Mammary epithelial cell (primary cell): ENCODE measurements at places on chromosomes 12 and 14.

DNA sequence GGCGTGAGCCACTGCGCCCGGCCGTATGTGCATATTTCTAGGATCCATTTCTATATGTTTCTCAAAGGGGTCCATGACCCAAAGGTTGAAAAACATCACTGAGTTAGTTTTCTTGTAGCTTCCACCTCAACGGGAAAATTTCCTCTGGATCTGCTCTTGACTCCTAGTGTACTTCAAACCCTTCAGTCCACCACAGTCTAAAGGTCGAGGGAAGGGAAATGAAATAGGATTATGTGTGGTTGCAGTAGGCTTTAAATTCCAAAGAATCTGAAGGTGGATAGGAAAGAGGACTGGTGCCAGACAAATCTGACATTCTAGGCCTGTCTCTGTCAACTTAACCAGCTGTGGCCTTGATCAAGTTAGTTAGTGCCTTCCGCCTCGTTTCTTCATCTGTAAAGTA, 1.7 kb upstream of the SUOX start:
- no peak for DNase-seq

GRCh38 chr14:22252686-22253085, 336.3 kb downstream of the DAD1 start:
- DNase-seq, result no peak

DNA sequence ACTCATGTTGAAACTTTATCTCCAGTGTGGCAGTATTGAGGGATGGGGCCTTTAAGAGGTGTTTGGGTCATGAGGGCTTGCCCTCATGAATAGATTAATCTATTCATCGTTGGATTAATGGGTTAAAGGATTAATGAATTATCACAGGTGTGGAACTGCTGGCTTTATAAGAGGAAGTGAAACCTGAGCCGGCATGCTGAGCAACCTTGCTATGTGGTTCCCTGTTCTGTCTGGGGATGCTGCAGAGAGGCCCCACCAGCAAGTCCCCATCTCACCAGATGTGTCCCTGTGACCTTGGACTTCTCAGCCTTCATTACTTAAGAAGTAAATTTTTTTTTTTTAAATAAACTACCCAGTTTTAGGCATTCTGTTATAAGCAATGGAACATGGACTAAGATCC, 109.6 kb downstream of the DYRK2 start:
- DNase-seq, result no peak

- peak; percentile 69 for DNase-seq
These were observed 1.2 kb upstream of the NEMF start for GRCh38 chr14:49853572-49854375.

GRCh38 chr14:74064883-74065282, 19.4 kb downstream of the ALDH6A1 start:
- no peak for DNase-seq

DNA sequence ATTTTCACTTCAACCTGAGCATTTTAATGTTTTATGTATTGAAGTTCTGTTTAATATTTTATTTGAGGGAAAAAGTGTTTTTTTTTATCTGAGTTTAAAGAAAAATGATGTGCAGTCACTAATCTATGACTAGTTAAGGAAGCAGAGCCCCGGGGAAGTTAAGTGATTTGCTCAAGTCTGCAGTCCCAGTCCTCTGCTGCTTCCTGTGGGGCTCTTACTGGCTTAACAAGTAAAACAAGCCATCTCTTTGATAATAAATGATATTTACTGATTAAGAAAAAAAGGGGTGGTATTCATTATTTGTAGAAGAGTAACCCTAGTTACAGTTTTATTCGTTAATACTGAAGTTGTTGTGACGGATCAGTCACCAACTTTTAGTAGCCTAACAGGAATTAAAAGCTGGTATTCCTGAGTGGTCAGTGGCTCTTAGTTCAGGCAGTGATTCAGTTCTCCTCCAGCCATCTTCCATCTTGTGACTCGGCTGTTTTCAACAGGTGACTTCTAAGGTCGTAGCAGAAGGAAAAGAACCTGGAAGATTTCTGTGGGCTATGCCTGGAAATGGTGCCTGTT, 21.7 kb downstream of the BICDL1 start:
- no peak for DNase-seq

- DNase-seq, result no peak
These were observed 302.5 kb upstream of the AMIGO2 start for GRCh38 chr12:47382305-47382704.

DNA sequence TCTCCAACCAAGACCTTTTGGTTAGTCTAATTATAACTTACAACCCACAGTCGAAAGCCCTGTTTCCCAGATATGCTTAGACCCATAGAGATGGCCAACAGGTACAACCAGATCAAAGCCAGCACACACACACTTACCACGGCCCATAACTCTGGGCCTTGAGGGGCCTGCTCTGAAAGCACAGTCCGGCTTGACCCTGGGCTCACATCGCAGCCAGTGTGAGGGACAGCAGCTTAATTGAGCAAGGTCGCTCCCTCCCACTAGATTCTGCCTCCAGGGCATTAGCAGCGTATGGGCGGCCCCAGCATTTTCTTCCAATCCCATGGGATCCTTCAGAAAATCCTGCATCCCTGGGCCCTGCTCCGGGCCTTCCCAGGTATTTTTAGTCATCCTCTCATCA, 157.4 kb upstream of the FKBP4 start:
- no peak for DNase-seq

GRCh38 chr12:22631863-22632463, 7.0 kb downstream of the ETNK1 start:
- no peak for DNase-seq

DNA sequence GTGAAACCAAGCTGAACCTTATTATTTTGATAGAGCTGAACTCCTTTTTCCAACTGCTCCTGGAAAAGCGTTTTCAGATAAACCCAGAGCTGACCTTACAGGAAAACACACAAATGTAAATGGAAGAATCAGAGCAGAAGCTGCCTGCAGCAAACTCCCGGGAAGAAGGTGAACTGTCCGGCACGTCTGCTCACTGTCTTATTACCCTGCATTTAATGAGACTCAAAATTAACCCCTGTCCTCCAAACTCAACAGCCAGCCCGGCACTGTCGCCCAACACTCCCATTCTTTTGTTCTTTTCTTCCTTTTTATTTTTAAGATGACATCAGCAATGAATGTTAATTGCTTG, 1046.9 kb upstream of the FLRT2 start:
- no peak for DNase-seq

DNA sequence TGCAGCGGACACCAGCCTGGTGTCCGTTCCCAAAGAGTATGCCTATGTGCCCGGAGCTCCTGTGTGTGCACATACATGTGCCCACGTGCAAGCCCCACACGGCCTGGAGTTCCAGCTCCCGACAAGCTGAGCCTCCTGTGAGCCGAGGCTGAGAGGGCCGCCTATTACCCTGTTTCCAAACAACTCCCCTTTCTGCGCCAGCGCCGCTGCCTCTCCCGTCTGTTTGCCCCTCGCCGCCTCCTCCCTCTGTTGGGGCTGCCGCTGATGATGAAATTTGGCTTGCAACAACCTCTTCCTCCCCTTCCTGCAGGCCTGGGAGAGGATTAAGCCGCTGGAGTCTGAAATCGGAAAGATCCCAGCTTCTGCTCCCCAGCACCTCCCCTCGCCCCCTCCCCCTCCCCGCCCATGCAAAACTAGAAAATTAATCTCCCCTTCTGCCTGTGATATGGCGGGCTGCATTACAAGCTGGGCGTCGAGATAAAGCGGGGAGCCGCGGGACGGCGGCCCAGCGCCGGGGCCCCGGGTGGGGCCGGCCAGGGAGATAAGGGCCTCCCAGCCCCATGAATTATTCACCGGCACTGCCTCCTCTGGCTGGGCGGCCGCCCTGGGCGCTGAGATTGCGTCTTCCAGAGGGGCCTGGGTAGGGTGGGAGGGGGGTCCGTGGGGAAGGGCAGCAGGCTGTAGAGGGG, 6.8 kb upstream of the ASIC1 start:
- no peak for DNase-seq

DNA sequence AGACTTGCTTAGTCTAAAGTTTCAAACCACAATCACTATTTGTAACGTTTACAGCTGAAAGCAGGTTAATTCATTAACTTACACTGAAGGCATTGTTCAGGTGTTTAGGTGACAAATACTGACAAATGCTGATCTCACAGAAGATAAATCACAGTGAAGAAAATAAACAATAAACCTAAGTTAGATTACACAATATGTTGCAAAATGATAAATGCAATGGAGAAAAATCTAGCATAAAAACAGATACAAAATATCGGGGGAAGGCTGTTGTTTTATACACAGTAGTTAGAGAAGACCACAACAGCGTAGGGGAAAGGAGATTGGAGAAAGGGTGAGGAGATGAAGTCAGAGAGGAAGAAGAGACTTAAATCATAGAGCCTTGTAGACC, 3.0 kb downstream of the SCAF11 start:
- DNase-seq, result peak; percentile 26

DNA sequence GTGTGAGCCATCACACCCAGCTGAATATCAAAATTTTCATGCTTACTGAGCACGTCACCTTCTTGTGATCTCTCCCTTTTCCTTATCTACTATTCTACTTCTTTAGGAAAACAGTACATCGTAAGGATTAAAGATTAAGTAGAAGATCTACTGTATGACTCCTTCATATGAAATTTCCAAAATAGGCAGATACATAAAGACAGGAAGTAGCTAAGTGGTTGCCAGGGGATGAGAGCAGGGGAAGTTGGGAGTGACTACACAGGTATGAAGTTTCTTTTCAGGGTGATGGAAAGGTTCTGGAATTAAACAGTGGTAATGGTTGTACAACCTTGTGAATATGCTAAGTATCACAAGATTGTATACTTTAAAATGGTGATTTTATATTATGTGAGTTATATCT, 36.5 kb upstream of the CERS5 start:
- peak; percentile 54 for DNase-seq

GRCh38 chr12:101044512-101045059, 165.5 kb downstream of the SLC5A8 start:
- DNase-seq, result no peak

DNA sequence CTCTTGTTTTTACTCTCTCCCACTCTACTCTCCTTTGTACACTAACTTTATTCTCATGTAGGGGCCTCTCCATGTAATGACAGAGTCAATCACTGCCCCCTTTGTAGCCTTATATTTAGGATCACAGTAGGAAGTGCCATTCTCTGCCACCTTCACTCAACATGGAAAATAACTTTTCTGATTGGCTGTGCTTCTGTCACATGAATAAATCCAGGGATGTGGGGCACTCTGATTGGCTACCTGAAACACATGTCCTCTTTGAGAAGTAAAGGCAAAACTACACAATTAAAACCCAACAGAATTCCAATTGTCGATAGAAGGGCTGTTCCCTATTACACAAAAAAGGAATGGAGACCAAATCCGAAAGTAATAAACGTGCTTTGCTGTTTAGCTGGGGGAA, at the start of gene RNASE9:
TSS of gene RNASE9 (minus strand) at position 87 of the 400 bp plus-strand sequence.
- DNase-seq, result no peak

- peak; percentile 12 for DNase-seq
These were observed 7.3 kb upstream of the BATF start for GRCh38 chr14:75514673-75515628.

GRCh38 chr14:98210045-98210672, 1061.8 kb downstream of the BCL11B start:
- no peak for DNase-seq

- DNase-seq, result no peak
These were observed 17.2 kb upstream of the STRN3 start for GRCh38 chr14:31043379-31043778.

DNA sequence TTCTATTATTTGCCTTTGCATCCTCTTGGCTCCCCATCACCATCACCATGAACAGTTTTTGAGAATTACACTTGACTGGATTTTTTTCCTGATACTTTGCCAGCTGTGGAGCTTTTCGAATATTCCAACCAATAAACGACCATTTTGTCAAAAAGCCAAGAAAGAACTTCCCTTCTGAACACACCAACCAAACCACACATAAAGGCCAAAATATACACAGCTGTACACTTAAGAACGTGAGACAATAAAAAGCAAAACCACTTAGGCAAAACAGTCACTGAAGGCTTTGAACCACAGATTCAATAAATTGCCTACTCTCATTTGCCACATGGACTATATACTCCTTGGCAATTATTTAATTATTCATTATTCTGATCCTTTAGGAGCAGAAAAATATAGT, 1.1 kb downstream of the C14orf93 start:
- DNase-seq, result no peak

DNA sequence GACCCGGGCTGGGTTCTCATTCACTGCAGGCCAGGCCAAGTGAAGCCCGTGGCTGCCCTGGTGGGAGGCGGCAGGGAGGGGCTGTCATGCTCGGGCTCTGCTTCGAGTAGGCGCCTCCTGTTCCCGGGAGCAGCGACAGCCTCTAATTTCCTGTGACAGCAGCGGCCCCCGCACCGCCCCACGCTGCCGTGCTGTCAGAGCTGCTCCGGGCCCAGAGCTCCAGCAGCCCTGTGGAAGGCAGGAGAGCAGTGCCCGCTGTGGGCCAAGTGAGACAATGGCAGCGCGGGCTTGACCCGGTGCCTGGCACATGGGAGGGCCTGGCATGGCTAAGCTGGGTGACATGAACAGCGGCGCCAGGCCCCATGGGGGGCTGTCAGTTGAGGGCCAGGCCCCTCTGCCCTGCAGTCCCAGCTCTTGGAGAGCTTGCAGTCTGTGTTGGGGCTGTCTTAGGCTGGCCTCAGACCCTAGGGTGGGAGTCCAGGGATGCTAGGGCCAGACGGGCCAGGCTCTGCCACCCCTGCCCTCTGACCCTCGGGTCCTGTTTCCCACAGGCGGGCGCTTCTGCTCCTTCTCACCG, 5.1 kb downstream of the TRMT61A start:
- no peak for DNase-seq

- DNase-seq, result peak; percentile 26
These were observed 20.4 kb upstream of the HSP90B1 start for GRCh38 chr12:103909811-103910210.

DNA sequence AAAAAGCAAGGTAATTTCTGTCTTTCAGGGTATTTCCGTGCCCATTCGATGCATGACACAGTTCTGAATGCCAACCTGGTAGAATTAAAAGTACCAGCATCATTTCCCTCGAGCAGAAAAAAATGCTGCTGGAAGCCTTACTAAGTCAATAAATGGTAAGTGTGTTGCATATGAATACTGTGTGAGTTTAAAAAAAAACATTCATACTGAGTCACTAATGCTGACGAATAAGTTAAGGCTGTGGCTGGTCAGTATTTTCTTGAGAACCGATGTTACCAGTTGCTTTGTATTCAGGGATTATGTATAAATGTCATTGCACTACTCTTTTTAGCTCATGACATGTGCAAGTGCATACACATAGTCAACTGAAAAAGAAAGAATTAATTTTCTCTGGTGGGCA, 710.2 kb downstream of the TRHDE start:
- peak; percentile 10 for DNase-seq

GRCh38 chr12:47602949-47603558, 102.8 kb downstream of the RPAP3 start:
- DNase-seq, result no peak

- no peak for DNase-seq
These were observed 110.5 kb downstream of the DIP2B start for GRCh38 chr12:50615145-50615906.

GRCh38 chr12:69490920-69491643, 20.9 kb downstream of the FRS2 start:
- no peak for DNase-seq
